Left colon (tissue), 2 donors: ENCODE measurements at places on chromosomes 5 and 9.

- no peak for DNase-seq
Observed at GRCh38 chr5:6638236-6638635, 5.0 kb downstream of the SRD5A1 start.

GRCh38 chr9:36337865-36338264, 62.2 kb downstream of the RNF38 start:
- DNase-seq: no peak

DNA sequence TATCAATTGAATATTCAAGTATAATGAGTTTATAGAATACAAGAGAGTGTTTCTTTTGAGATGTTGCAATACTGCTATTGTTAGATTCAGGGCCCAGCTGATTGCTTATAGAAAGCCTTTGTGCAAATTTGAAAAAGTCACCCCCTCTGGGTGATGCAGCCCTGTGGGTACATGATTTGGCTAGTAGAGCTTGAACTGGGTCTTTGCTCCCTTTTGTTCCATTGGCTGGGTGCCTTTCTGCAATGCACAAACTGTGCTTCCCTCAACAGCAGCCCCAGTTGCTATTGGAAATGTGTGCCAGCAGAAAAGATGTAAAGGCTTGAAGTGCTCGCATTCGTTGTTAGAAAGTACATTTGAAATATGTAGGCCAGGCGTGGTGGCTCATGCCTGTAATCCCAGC, 61.8 kb upstream of the CEMIP2 start:
- no peak for DNase-seq

- DNase-seq: no peak
Observed at GRCh38 chr9:94941211-94941875, 214.8 kb downstream of the AOPEP start.

DNA sequence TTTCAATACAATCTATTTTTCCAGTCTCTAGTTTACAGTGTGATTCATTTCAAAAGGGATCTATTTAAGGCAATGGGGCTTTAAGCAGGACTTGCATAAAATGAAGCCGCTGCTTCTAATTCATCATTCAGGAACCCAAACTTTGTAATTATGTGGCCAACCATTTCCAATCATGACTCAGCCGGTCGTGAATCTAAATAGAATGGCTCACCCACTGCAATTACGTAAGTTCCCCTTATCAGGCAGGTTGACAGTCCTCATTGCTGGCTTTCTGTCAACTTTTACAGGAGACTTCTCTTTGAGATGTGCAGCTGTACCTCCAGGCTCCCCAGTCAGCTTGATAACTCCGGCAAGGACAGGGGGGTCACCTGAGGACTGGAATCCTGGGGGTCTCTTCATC, 152.8 kb upstream of the DAP start:
- DNase-seq: no peak

GRCh38 chr9:137127301-137128157, 11.4 kb upstream of the GRIN1 start:
- no peak for DNase-seq

GRCh38 chr5:153130296-153130695, 360.2 kb upstream of the GRIA1 start:
- DNase-seq: no peak

- DNase-seq: no peak
Observed at GRCh38 chr5:52809884-52810283, 22.2 kb downstream of the ITGA1 start.

DNA sequence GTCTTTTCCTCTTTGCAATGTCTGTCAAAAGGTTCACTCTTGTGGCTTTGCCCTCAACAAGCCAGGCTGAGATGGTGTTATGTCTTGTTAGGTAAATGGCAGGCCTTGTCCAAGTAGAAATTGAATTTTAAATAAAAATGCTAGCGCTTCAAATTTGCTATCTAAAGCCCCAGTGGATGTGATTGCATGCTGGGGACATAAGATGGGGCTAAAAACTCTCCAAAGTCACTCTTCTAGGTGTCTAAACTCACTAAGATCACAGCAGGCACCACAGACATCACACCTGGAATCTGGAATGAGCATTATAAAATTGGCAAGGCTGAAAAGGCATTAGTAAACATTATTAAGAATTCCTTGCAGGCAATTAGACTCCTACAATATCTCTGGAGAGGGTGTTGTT, 262.7 kb upstream of the CLINT1 start:
- DNase-seq: no peak

DNA sequence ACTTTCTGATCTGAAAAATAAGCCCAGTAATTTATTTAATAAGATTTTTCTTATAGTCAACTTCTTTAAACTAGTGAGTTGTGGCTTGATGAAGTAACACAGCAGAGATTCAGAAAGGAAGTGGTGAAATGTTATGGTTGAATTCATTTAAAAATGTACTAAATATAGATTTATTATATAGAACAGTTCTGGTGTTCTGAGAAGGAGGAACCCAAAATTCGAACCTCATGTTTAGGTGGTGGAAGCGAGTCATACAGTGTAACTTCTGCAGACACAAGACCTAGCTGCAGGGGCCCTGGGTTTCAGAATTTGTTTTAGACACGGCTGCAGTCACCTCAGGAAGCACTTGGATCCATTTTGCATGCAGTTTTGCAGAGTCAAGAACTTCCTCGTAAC, 188.2 kb downstream of the TRIO start:
- no peak for DNase-seq

DNA sequence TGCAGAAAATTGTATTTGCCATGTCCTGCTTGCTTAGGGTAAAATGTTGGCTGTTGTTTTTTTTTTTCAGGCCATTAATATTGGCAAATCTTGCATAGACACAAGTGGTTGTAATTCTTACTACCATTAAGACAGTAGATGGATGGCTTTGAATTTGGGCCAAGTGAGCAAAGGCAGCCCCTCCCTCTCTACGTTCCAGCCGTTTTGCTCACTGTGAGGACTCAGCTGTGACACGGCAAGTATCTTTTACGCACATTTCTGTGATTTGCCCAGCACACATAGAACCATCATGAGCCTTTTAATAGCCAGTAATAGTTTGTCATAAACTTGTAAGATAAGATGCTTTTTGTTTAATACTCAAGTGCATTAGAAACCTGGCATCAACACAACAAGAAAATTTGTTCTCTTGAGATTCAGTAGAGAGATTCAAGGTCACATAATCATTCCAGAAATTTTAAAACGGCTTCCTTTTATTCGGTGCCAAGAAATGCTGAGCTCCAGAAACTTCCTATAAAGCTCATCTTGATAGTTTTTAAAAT, 205.2 kb upstream of the ADCY2 start:
- DNase-seq: no peak

DNA sequence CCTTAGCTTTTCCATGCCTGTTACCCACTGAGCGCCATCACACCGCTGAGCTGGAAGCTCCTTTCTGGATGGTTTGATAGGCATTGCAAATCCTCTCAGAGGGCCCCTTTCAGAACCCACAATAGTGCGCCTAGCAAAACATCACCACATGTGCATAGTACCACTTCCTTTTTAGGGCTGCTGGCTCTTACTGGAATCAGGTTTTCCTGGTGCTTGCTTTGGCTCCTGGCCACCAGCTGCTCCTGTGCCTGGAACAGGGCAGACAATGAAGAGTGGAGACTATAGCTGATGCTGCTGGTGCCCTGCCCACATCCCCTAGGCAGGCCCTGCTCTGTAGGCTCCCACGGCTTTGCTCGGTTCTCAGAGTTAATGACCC, 163.6 kb upstream of the SEMA6A start:
- no peak for DNase-seq

DNA sequence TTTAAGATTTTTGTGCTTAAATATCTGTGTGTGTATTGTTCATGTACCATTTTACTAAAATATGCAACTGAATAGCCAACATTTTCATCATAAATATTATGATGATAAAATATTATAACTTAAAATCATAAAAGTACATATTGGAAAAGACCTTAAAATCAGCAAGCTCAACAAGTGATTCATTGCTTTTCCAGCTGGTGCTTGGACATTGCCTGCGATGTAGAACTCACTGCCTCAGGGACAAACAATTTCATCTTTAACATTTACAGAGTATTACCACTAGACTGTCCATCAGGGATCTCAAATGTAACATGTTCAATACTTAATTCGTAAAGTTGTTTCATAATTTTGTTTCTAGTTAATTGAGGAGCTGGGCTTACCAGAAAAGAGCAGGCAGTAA, 17.5 kb upstream of the SMARCA2 start:
- DNase-seq: no peak

DNA sequence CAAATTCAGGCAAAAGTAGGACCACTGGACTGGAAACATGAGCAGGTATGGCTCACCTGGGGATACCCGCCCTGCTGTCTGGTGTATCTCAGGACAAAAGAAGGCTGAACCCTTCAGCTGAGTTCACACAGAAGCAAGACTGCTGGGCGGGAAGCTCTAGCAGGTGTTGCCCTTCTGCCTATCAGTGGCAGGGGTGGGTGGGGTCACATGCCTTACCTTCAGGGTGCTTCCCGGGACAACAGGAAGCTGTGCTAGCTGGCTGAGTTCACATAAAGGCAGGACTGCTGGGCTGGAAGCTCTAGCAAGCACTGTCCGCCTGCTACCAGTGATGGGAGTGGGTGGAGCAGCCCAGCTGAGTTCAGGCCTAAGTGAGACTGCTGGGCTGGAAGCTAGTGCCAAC, 498.8 kb upstream of the ZNF608 start:
- no peak for DNase-seq

DNA sequence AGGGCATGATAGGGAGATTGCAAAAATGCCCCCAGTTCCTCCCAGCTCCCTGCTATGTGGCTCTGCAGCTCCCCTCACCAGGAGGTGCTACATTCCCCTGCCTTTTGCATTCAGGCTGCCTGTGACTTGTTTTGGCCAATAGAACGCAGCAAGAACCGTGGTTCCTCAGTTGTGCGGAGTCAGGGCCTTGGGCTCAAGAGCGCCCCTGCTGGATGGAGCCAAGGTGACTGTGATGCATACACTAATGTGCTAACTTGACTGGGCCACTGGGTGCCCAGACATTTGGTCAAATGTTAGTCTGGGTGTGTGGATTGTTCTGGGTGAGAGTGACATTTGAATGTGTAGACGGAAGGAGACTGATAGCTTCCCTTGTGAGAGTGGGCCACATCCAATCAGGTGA, 123.3 kb upstream of the MVB12B start:
- DNase-seq: no peak

DNA sequence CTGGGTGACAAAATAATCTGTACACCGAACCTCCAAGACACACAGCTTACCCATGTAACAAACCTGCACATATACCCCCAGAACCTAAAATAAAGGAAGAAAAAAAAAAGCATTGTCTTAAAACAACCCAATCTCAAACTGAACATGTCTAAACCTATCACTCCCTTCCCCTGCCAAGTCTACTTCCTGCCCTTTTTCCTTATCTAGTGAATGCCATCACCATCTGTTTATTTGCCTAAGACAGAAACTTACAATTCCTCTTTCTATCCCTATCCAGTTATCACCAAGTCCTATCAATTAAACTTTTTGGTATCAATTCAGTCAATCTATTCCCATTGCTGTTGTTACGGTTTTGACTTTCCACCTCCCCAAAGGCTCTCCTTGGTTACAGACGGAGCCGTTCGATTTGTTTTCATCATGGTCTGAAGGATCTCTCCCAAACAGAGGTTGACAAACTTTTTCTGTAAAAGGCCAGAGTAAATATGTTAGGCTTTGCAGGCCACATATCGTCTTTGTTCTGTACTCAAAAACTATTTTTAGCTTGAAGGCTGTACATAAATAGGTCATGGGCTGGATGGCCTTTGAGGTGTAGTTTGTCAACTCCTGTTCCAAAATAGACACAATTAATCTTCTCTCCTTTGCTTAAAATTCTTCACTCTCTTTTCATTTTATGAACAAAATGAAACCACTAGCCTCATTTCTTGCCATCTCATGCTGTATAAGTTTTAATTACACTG, 12.1 kb downstream of the NOL8 start:
- DNase-seq: no peak

DNA sequence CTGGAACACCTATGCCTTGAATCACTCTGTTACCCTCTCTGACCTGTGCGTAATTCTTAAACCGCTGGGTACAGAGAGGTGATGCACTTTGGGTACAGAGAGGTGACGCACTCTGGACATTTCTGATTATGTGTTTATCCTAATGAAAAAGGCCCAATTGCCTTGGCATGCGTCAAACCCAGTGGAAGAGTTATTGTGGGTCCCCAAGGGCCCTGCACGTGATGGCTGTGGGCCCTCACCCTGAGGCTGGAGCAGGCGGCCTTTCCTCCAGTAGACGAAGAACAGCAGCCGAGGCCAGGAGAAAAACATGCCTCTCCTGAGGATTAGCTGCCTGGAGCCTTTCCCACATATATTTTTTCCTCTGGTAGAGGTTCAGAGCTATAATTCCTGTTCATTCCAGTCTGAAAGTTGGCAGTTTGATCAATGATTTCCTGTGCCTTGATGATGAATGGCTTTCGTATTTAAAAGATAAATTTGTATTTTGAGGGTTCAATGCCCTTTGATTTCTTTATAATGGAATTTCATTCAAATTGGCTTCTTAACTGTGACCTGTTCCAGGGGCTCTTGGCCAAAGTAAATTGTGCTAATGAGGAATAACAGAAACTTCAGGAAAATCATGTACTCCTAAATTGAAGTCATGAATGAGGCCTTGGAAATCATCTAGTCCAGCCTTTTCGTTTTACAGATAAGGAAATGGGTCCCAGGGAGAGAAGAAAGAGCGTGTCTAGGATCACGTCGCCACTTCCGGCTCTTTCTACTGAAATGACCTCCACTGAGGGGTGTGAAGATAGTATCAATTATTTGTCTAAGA, 22.8 kb downstream of the ACER2 start:
- peak; percentile 28 for DNase-seq

GRCh38 chr9:118976160-118976559, 393.1 kb downstream of the BRINP1 start:
- DNase-seq: no peak

- no peak for DNase-seq
Observed at GRCh38 chr5:8094304-8094703, 225.4 kb downstream of the MTRR start.

DNA sequence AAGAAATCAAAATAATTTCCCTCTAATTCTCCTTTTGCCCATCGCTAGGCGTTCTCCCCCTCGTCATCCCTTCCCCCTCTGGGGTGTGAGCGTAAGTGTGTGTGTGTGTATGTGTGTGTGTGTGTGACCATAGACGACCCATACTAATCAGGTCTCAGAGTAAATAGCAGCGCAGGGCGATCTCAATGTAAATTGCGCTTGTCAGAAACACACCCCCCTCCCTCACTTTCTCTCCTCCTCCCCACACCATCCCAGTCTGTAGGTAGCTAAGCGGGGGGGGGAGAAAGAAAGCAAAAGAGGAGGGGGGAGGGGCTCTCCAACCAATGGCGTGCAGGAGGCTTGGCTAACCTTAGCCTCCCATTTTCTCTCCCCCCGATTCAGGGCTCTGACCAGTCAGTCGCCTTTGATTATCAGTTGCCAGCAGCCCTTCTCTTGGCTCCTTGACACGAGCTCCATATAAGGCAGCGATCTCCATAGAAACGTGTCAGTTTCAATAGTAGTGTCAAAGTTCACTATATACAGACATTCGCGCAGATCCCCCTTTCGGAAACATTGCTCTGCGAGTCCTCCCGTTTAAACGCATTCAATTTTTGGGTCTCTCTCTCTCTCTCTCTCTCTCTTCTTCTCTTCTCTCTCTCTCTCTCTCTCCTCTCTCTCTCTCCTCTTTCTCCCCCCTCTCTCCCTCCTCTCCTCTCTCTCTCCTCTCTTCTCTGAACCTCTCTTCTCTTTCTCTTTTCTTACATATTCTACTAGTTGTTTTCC, at the start of gene NR2F1:
Gene NR2F1, plus strand, starts transcription at position 546 of the 762 bp plus-strand sequence. CDS start 1,802 bp downstream, outside the sequence.
- DNase-seq: peak; percentile 54

GRCh38 chr9:5784526-5785315, 48.2 kb downstream of the ERMP1 start:
- no peak for DNase-seq

- DNase-seq: no peak
Observed at GRCh38 chr5:176575066-176575465, 25.9 kb downstream of the CDHR2 start.
